ENCODE measurements at places on chromosomes 16 and 17. TPM values are rescaled to one million over a fixed set of nuclear protein-coding genes. Genes with fewer than 3 reads are reported as not detected.

GRCh38 chr17:76179496-76180467, 38.7 kb upstream of the FOXJ1 start:
- no peaks in the 10 kb centered on the region for H3K27me3 ChIP-seq
- H3K4me3 ChIP-seq, result no peak overlapping the region
- DNase-seq, result no peak

- no peaks in the 10 kb centered on the region for H3K36me3 ChIP-seq
- H3K4me1 ChIP-seq, result no peaks in the 10 kb centered on the region
- no peak for DNase-seq
- no peak overlapping the region for H3K4me3 ChIP-seq
- no peaks in the 10 kb centered on the region for H3K27me3 ChIP-seq
- H3K27ac ChIP-seq, result no peak overlapping the region
These were observed 48.7 kb upstream of the GINS3 start for GRCh38 chr16:58343562-58343961.

GRCh38 chr17:49985310-49985990, 9.6 kb downstream of the DLX3 start:
- H3K27ac ChIP-seq, result no peak overlapping the region
- H3K27me3 ChIP-seq, result no peaks in the 10 kb centered on the region
- no peak overlapping the region for H3K4me3 ChIP-seq
- H3K4me1 ChIP-seq, result no peaks in the 10 kb centered on the region
- H3K36me3 ChIP-seq, result no peaks in the 10 kb centered on the region

- no peak overlapping the region for H3K4me3 ChIP-seq
- no peaks in the 10 kb centered on the region for H3K36me3 ChIP-seq
- DNase-seq, result no peak
- no peaks in the 10 kb centered on the region for H3K4me1 ChIP-seq
- no peaks in the 10 kb centered on the region for H3K27me3 ChIP-seq
These were observed 75.9 kb downstream of the NLK start for GRCh38 chr17:28118362-28118761.

- no peaks in the 10 kb centered on the region for H3K36me3 ChIP-seq
- H3K27me3 ChIP-seq, result no peaks in the 10 kb centered on the region
- H3K27ac ChIP-seq, result peak overlapping the region; percentile 91
- peaks cover 31% of the 10 kb centered on the region for H3K4me1 ChIP-seq
- DNase-seq, result no peak
These were observed 25.5 kb downstream of the BAIAP2 start for GRCh38 chr17:81060416-81060815.

- no peaks in the 10 kb centered on the region for H3K36me3 ChIP-seq
- no peak overlapping the region for H3K27ac ChIP-seq
- DNase-seq, result no peak
- no peaks in the 10 kb centered on the region for H3K4me1 ChIP-seq
These were observed 13.4 kb downstream of the RPTOR start for GRCh38 chr17:80558046-80558445.

GRCh38 chr16:54654429-54654828, 276.2 kb upstream of the IRX5 start:
- peak overlapping the region; percentile 83 for H3K27ac ChIP-seq
- no peak for DNase-seq
- H3K4me1 ChIP-seq, result peaks cover 5% of the 10 kb centered on the region
- H3K27me3 ChIP-seq, result no peaks in the 10 kb centered on the region

GRCh38 chr17:78999056-78999768, 10.4 kb downstream of the CANT1 start:
- no peaks in the 10 kb centered on the region for H3K4me1 ChIP-seq
- DNase-seq, result no peak
- H3K4me3 ChIP-seq, result no peak overlapping the region

DNA sequence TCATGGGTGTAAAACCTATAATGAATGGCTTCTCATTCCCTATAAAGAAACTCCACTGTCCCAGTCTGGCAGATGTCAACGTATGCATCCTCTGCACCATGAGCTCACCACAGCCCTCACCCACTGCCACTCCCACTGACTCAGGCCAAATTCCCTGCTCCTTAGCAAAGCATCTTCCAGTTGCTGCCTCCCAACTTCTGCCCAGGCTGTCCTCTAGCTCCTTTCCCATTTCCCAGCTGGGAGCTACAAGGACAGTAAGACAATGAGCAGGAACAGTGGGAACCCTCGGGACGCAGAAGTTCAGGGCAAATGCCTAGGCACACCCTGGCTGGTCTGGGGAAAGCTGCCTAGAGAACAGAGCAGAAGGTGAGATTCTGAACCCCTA, 9.1 kb upstream of the THAP11 start:
- no peaks in the 10 kb centered on the region for H3K36me3 ChIP-seq
- no peak for DNase-seq
- peak overlapping the region; percentile 72 for H3K27ac ChIP-seq
- no peaks in the 10 kb centered on the region for H3K4me1 ChIP-seq

GRCh38 chr16:77220427-77220826, 21.2 kb downstream of the SYCE1L start:
- no peak overlapping the region for H3K4me3 ChIP-seq
- H3K27ac ChIP-seq, result no peak overlapping the region
- no peaks in the 10 kb centered on the region for H3K36me3 ChIP-seq
- H3K4me1 ChIP-seq, result no peaks in the 10 kb centered on the region

GRCh38 chr16:75078886-75079285, 37.7 kb downstream of the LDHD start:
- H3K4me1 ChIP-seq, result peaks cover 5% of the 10 kb centered on the region
- no peak overlapping the region for H3K27ac ChIP-seq
- H3K4me3 ChIP-seq, result no peak overlapping the region
- H3K36me3 ChIP-seq, result no peaks in the 10 kb centered on the region
- no peaks in the 10 kb centered on the region for H3K27me3 ChIP-seq

DNA sequence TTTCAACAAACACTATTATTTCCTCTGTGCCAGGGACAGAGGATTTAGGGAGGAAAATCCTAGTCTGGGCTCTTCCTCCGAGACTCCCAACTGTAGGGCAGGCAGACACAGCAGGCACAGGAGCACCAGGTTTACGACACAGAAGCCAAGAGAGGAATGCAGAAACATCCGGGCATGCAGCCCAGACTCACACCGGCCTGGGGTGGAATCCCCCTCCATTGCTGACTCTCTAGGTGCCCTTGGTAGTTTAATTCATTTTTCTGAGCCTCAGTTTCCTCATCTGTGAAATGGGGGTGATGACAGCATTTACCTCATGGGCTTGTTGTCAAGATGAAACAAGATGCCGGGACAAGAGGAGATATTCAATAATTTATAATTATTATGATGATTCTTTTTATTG, 14.9 kb downstream of the CA4 start:
- H3K27ac ChIP-seq, result no peak overlapping the region
- H3K4me1 ChIP-seq, result no peaks in the 10 kb centered on the region
- H3K4me3 ChIP-seq, result no peak overlapping the region
- no peaks in the 10 kb centered on the region for H3K27me3 ChIP-seq

DNA sequence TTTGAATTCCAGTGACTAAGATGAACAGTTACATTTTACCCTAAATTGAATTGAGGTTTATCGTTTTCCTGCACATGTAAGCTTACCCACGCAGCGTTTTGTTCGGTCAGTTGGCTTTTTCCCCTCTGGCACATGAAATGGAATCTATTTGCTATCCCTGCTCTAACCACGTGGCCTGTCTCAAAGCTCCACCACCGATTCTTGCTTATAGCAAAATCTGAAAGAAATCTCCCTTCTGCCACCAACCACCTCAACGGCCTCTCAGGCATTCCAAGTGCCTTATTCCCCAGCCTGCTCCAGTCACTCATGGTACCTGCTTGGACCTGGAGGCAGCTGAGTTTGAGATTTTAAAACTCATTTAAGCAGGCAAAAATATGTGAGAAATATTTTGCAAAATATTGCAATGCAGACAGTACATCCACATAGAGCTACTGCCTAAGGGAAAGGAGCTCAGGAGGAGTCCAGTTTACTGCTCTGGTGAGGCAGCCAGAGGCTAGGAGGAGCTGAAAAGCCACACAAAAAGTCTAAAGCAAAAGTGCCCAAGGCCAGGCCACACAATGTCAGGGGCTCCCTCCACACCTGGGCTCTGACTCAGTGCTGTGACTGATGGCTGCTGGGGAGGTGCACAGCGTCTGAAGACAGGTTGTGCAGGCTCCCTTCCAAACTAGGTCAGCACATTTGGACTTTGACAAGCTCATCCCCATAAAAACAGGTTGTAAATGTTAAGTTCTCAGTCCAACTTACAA, 26.4 kb downstream of the ARHGAP17 start:
- H3K4me1 ChIP-seq, result peaks cover 3% of the 10 kb centered on the region
- no peaks in the 10 kb centered on the region for H3K27me3 ChIP-seq
- DNase-seq, result peak; percentile 55

DNA sequence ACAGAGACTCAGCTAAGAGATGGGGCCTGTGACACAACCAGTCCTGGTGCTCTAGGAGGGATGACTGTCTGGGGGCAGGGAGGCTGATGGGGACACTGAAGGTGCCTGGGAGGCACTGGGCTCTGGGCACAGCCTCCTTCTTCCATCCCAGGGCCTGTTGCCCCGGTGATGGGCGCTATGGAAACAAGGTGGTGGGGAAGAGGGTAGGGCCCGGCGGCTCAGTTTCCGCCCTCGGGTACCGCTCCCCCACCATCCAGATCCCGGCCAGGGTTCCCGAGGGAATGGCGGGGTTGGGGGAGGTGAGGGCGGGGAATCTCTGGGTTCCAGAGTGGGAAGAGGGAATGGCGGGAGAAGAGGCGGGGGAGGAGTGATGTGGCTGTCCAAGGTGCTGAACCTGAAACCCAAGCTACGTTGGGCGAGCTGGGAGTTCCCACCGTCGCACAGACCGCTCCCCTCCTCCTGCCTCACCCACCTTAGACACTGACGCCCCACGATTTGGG, 981 bp downstream of the KCNH4 start:
- H3K4me3 ChIP-seq, result peak overlapping the region; percentile 61
- H3K4me1 ChIP-seq, result peaks cover 17% of the 10 kb centered on the region
- no peak for DNase-seq
- peaks cover 6% of the 10 kb centered on the region for H3K27me3 ChIP-seq
- no peaks in the 10 kb centered on the region for H3K36me3 ChIP-seq

DNA sequence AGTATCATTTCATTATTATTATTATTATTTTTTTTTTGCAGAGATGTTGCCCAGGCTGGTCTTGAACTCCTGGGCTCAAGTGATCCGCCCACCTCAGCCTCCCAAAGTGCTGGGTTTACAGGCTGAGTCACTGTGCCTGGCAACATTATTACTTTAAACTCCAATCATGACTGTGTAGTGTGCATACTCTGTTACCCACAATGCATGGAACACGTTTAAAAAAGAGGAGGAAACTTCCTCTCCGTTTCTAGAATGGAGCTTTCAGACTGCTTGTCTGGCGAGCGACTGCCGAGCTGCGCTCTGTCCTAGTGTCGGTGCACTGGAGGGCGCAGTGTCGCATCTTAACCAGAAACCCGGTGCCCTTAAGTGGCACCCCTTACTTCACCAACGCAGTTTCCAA, 22.1 kb upstream of the FASN start:
- DNase-seq, result no peak
- H3K4me1 ChIP-seq, result no peaks in the 10 kb centered on the region
- no peaks in the 10 kb centered on the region for H3K36me3 ChIP-seq
- H3K27ac ChIP-seq, result no peak overlapping the region
- H3K4me3 ChIP-seq, result no peak overlapping the region

- H3K36me3 ChIP-seq, result no peaks in the 10 kb centered on the region
- no peak overlapping the region for H3K27ac ChIP-seq
- peaks cover 3% of the 10 kb centered on the region for H3K27me3 ChIP-seq
- H3K4me3 ChIP-seq, result no peak overlapping the region
- no peaks in the 10 kb centered on the region for H3K4me1 ChIP-seq
These were observed 8.2 kb downstream of the PDE6G start for GRCh38 chr17:81648013-81648706.

DNA sequence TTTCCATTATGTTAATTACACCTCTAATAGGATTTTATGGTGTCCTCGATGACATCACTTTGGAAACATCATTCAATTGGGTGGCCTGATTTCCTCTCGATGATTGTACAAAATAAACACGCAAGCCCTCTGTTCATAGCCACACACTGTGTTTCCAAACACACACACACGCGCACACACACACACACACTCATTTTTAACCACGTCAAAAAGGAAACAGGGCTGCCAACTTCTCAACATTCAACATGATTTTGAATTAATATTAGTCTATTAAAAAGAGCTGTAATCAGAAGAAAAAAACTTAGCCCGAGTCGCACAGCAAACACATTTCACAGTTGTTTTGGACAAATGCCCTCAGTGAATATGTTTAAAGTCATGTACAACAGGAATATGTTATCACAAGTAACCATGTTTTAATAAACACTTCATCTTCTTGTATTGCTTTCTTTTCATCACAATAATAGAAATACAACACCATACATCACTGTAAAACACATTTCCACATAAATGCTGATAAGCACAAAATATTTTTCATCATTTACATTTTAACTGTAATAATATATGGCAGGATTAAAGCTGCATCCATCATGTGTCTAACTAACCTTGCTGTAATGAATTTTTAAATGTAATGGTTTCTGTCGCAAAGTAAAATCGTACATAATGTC, 219.1 kb upstream of the IRX3 start:
- peaks cover 6% of the 10 kb centered on the region for H3K4me1 ChIP-seq
- no peak for DNase-seq
- H3K27ac ChIP-seq, result no peak overlapping the region

- no peaks in the 10 kb centered on the region for H3K27me3 ChIP-seq
- H3K4me1 ChIP-seq, result no peaks in the 10 kb centered on the region
- H3K4me3 ChIP-seq, result no peak overlapping the region
- H3K36me3 ChIP-seq, result no peaks in the 10 kb centered on the region
These were observed 67.1 kb downstream of the VPS53 start for GRCh38 chr17:647324-648197.

The ITGAX gene
- total RNA-seq, result 3.6 TPM

The SMIM22 gene
- 49.0 TPM for total RNA-seq

The HOXB1 gene
- not detected for total RNA-seq

The WFIKKN2 gene
- not detected for total RNA-seq

The CCDC200 gene
- total RNA-seq, result not detected

The SLC47A1 gene
- total RNA-seq, result 3.8 TPM

The LCAT gene
- 18.6 TPM for total RNA-seq

The DNAAF8 gene
- total RNA-seq, result 1.8 TPM

Measured in breast epithelium (tissue), 4 donors.